ENCODE measurements at places on chromosomes 5 and 9.

DNA sequence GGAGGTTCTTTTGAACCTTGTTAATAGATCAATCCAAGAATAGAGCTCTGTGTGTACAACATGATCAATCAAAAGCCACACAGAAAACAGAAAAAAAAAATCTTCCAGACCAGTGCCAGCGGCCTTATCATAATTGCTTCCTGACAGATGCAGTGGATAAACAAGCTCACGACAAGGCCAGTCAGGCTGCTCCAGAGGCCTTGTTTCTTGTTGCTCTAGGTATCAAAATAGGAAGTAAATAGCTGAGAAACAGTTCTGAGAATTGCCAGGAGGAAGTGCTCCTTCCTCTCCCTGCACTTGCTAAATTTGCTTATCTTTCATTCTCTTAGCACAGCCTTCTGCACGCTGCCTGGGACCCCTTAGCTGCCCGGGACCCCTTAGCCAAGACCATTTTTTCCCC is 199.0 kb upstream of the TARS1 start:
- DNase-seq, result no peak

GRCh38 chr5:132079619-132080018 is 6.0 kb downstream of the CSF2 start:
- DNase-seq, result no peak

DNA sequence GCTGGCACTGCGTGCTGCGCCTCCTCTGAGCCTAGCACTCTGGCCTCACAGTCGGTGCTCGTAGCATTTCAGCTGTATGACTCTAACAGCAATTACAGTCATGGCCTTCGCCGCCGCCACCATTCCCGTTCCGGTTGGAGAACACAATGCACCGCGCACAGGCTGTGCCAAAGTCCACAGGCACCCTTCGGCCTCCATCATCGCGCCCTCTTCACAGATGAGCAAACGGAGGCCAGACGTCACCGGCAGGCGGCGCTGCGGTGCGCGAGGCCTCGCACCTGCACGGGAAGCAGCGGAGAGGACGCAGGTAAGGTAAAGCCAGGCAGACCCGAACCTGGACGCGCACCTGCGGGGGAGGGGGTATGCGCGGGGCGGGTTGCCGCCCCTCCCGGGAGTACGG is 128.9 kb downstream of the BARX1 start:
- no peak for DNase-seq

- DNase-seq, result no peak
Observed at GRCh38 chr5:118392491-118392890, 595.9 kb downstream of the DTWD2 start.
